ENCODE measurements at places on chromosomes 7 and 10.

GRCh38 chr7:73974101-73974947, 53.6 kb upstream of the ELN start:
- DNase-seq = no peak

DNA sequence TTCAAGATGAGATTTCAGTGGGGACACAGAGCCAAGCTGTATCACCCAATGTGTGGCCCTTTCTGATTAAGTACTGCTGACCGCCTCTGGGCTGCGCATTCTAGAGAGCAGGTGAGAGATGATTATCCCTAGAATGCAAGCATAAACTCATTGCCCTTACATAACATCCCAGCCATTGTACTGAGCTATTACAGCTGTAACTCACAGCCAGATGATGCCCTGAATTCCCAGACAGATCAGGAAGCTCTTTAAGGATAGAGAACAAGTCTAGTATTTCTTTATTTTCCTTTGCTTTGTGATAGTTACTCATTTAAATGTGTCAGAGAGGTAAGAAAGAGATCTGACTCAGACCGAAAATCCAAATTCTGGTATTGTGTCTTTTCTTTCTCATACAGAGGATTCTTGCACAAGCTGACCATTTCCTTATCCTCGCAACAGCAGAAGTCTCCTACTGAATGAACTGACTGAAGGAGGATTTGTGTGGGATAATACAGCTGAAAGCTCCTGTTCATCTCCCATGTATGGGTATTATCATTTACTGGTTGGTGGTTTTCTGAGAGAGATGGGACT, 58.4 kb downstream of the ZNF22 start:
- peak; percentile 88 for DNase-seq

DNA sequence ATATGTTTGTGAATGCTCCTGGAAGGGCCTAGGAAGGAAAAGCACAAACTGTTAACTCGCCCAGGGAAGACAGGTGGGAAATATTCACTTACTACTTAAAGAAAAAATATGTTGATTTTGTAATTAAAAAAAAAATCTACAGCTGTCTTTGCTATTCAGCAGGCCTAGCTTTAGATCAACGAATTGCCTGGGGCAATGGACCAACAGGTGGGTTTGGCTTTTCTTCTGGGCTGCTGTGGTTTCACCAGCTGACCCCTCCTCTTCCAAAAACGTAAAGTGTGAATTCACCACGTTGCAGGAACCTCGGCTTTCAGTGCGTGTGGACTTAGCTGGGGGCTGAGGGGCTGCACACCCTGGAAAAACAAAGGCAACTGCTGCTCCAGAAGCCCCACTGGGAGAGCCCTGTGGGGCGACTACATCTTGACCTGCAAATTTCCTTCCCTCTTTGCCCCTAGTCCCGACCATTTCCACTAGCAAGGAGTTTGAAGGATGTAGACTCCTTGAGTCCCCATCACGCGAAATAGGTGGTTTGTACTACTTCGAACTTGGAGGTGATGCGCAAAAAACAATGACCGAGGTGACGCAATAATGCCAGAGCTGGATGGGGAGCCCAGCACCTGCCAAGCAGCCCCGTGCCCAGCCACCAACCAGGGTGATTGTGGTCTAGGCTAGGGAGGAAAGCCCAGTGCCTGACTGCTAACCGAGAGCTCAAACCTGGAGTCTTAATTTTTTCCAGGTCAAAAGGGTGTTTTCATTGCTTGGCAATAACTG, 7.4 kb downstream of the PRLHR start:
- no peak for DNase-seq

GRCh38 chr10:132489053-132489703, 48.4 kb upstream of the INPP5A start:
- DNase-seq = no peak

DNA sequence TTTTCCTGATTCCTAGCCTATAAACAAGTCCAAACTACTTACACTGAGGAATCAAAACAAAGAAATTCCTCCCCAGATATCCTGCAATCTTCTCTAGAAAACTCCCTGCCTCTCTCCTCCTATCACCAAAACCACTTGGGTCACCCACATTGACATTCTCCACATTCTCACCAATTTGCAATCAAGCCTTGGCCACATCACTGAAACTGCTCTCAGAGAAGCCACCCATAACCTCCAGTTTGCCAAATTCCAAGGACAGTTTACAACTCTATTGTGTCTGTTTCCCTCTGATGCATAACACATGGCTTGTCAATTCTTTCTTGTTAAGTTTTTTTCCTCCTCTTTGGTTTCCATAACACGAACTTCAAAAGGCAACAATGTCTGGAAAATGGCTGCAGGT, 233.5 kb downstream of the XPNPEP1 start:
- DNase-seq = no peak
